WTC11 (cell line): ENCODE measurements at places on chromosomes 5 and 9. TPM values are rescaled to one million over a fixed set of nuclear protein-coding genes. Genes with fewer than 3 reads are reported as not detected.

The IFNE gene
- 0.11 to 0.14 TPM in 2 of 3 replicates, not detected in the other for total RNA-seq

The ZBED3 gene
- total RNA-seq, result 3.6 to 7.0 TPM (median 5.7 TPM) in 3 replicates

The TSSK1B gene
- not detected in 3 replicates for total RNA-seq

The TNC gene
- 3.3 to 4.5 TPM (median 3.6 TPM) in 3 replicates for total RNA-seq

DNA sequence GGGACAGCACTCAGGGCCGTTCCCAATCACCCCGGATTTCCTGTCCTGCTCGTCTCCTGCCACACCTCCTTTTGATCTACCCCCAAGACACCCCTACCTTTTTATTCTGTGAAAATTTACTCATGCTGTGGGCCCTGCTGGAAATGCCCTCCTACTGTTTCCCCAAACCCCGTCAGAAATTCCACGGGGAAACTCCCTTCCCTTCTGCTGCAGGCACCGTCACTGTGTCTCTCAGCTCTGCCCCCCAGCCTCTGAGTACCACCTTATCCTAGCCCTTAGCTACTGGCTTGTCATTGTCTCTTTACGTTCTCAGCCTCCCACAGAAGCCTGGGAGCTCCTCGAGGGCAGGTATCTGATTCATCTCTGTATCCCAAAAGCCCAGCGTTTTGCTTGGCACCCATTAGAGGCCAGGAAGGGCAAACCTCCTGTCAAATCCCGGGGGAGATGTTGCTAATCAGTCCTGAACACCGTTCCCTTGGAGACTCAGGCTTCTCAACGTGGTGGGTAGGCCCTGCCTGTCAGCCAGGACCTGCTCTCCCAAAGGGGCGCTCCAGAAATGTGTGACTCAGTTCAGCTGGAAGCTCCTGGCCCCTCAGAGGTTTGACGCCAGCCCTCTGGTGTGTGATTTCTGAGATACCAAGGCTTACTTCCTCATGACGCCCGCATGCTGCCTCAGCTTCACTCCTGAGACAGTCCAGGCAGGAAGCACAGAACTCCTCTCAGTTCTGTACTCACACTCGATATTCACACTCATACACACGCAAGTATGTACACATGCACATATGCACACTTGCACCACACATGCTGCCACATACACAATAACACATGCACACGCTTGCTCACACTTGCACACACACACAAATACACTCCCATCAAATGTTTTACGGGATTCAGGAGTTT lies 50.7 kb upstream of the GRHPR start:
- no peak for DNase-seq
- H3K27ac ChIP-seq, result no peak overlapping the region
- no peaks in the 10 kb centered on the region for H3K36me3 ChIP-seq
- H3K4me1 ChIP-seq, result peaks cover 4% of the 10 kb centered on the region
- no peaks in the 10 kb centered on the region; the same call in 1 of the 2 replicates for H3K27me3 ChIP-seq

DNA sequence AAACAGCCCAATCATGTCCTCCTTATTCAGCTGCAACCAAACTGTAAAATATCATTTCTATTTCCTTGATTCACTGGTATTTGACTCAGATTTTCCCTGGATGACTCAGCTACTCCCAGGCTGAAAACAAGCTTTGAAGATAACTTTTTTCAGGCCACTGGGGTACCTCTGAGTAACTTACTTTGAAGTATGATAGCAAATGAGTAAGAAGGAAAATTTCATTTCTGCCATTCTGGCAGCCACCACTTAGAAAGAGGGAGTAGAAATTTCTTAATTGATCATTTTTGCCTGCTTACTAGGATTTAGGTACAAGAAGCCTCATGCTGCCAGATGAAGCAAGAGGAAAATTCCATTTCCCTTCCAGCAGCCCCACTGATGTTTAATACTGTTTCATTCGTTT lies 247.4 kb downstream of the PRELID2 start:
- H3K36me3 ChIP-seq, result no peaks in the 10 kb centered on the region
- H3K4me1 ChIP-seq, result no peaks in the 10 kb centered on the region
- no peaks in the 10 kb centered on the region for H3K27me3 ChIP-seq
- no peak overlapping the region for H3K4me3 ChIP-seq
- DNase-seq, result no peak

- peaks cover 78% of the 10 kb centered on the region for H3K4me1 ChIP-seq
- peaks cover 25% of the 10 kb centered on the region for H3K27me3 ChIP-seq
- H3K4me3 ChIP-seq, result peak overlapping the region; percentile 69
- H3K36me3 ChIP-seq, result no peaks in the 10 kb centered on the region
- peak overlapping the region; percentile 54 for H3K27ac ChIP-seq
These were observed 1.0 kb upstream of the RASGRF2 start for GRCh38 chr5:80959138-80959537.

DNA sequence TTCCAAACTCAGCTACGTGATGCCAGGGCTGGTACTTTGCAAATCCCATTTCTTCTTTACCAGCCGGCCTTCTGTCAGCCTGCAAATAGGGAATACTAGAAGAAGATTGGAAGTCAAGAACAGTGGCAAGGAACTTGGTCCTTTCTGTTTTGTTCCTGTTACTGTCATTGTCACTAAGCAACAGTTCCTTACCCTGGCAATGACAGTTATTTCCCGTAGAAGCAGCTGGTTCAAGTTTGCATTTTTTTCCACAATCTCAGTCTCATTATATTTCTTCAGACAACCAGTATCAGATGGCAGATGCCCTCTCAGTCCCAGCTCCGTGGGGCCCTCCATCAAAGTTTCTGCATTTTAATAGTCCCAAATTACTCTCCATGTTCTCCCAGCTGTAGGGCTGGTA lies 9.1 kb upstream of the C1QTNF2 start:
- H3K4me1 ChIP-seq, result peaks cover 8% of the 10 kb centered on the region
- H3K4me3 ChIP-seq, result no peak overlapping the region

DNA sequence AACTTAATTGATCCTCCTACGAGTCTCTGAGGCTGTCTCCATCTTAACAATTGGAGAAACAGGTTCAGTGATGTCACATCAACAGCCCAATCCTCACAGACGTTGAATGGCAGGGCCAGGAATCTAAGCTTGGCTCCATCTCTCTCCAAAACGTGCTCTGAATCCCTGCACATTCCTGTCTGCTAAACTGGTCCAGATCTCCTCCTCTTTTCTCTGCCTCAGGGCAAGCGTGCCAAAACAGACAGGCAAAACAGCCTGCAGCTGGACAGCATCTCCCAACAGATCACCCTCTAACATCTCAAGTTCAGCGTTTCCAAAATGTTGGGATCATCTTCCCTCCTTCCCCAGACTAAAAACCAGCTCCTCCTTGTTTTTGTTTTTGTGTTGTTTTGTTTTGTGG lies 6.6 kb downstream of the FBP1 start:
- H3K4me1 ChIP-seq, result peaks cover 35% of the 10 kb centered on the region
- no peak overlapping the region; the same call in 1 of the 2 replicates for H3K27ac ChIP-seq
- H3K4me3 ChIP-seq, result no peak overlapping the region
- DNase-seq, result no peak
- H3K27me3 ChIP-seq, result peaks cover 25% of the 10 kb centered on the region

DNA sequence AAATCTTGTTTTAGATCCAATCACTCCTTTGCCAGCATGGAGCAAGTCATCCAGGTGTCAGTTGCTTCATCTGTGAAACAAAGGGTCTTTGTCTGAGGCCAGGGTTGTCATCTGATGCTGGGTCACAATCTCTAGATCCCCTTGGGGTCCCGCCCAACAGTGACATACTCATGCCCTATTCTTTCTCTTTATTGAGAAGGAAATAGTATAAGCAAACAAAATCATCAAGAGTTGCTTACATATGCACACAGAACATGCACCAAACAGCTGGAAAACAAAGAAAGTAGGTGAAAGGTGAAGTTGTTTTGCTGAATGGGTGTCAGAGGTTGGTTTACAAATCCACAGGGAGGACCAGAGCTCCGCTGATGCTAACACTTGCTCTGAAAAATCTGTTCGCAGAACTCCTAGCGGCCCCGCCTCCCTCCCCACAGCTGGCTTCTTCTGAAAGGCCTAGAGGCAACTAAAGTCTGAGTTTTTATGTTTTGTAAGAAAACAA lies 106.1 kb upstream of the SLC44A1 start:
- peak overlapping the region; percentile 95 for H3K27ac ChIP-seq
- peak overlapping the region; percentile 50 for H3K4me3 ChIP-seq
- H3K4me1 ChIP-seq, result peaks cover 34% of the 10 kb centered on the region
- H3K27me3 ChIP-seq, result peaks cover 13% of the 10 kb centered on the region
- no peaks in the 10 kb centered on the region for H3K36me3 ChIP-seq
- peak; percentile 42 for DNase-seq

GRCh38 chr5:154421868-154422267 lies 23.9 kb upstream of the SAP30L start:
- no peaks in the 10 kb centered on the region for H3K27me3 ChIP-seq
- H3K4me3 ChIP-seq, result no peak overlapping the region
- DNase-seq, result peak; percentile 65

- H3K4me1 ChIP-seq, result no peaks in the 10 kb centered on the region
- H3K27me3 ChIP-seq, result peaks cover 10% of the 10 kb centered on the region
- no peak overlapping the region for H3K27ac ChIP-seq
- H3K36me3 ChIP-seq, result peaks cover 80% of the 10 kb centered on the region
These were observed 10.4 kb downstream of the ZNF189 start for GRCh38 chr9:101409079-101409477.

DNA sequence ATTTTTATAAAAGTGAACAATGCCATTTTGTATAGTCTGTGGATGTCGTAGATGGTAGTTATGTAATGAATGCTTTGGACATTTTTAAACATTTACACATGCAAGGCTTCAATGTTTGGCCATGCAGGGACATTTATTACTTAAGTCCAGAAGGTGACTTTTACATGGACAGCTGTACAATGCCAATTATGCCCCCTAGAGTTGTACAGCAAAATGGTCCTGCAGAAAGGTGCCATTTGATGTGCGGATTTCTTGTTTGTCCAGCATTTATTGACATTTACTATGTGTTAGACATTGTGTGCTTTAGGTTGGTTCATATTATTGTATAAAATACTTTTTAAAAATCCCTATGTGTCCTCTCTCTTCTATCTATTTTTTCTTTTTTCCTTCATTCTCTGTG lies 22.5 kb upstream of the COMMD10 start:
- H3K36me3 ChIP-seq, result no peaks in the 10 kb centered on the region
- H3K4me3 ChIP-seq, result no peak overlapping the region
- no peak overlapping the region for H3K27ac ChIP-seq
- DNase-seq, result no peak
- H3K27me3 ChIP-seq, result no peaks in the 10 kb centered on the region
- peaks cover 2% of the 10 kb centered on the region; the same call in 1 of the 2 replicates for H3K4me1 ChIP-seq

GRCh38 chr5:36389245-36389644 lies 87.5 kb upstream of the RANBP3L start:
- DNase-seq, result no peak
- no peak overlapping the region for H3K4me3 ChIP-seq
- H3K36me3 ChIP-seq, result no peaks in the 10 kb centered on the region
- H3K27me3 ChIP-seq, result no peaks in the 10 kb centered on the region; the same call in 1 of the 2 replicates

GRCh38 chr5:180668835-180669596 lies 19.6 kb upstream of the FLT4 start:
- H3K4me3 ChIP-seq, result no peak overlapping the region
- H3K4me1 ChIP-seq, result peaks cover 24% of the 10 kb centered on the region
- H3K36me3 ChIP-seq, result no peaks in the 10 kb centered on the region
- H3K27me3 ChIP-seq, result peaks cover 27% of the 10 kb centered on the region

- H3K4me1 ChIP-seq, result no peaks in the 10 kb centered on the region
- no peak overlapping the region for H3K27ac ChIP-seq
- no peaks in the 10 kb centered on the region for H3K36me3 ChIP-seq
- no peak overlapping the region for H3K4me3 ChIP-seq
- DNase-seq, result peak; percentile 77
- peaks cover 13% of the 10 kb centered on the region for H3K27me3 ChIP-seq
These were observed 175.7 kb downstream of the MELK start for GRCh38 chr9:36748322-36748899.
